ENCODE measurements at places on chromosomes 1 and 21.

DNA sequence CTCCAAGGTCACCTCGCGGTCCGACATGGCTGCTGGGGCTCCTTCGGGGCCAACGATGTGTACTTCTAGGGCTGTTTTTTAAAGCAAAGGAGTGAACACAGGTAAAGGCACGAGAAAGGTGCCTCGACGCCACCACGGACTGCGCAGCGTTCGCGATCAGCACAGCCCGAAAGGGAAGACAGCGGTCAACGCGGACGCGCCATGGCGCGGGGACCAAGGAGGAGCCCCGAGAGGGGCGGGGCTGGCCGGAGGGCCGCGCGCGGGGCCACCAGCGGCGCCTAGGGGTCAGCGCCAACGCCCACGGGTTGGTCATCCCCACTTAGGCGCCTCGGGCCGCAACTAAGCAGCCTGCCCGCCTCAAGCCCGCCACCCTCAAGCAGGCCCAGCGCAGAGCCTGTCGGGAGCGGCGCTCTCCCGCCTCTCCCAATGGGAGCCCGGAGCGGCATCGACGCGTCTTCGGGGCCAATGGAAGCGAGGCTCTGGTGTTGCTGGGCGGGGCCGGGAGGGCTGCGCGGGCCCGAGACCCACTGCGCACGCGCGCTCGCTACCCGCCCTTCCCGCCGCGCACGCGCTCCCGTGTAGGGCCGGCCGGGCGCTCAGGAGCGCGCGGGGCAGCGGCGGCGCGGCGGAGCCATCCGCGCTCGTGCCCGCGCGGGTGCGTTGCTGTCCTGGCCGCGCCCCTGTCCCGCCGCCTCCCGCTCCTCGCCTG, at the start of gene DIP2A:
TSS of gene DIP2A (plus strand) at position 577 of the 709 bp plus-strand sequence. CDS start 241 bp downstream, outside the sequence.
- DNase-seq = peak; percentile 96

GRCh38 chr1:20149601-20150325, 10.6 kb downstream of the PLA2G2F start:
- no peak for DNase-seq

GRCh38 chr1:7784492-7785071, 491 bp downstream of the PER3 start:
- DNase-seq = peak; percentile 16

GRCh38 chr1:55747408-55747841, 532.3 kb upstream of the USP24 start:
- no peak for DNase-seq

DNA sequence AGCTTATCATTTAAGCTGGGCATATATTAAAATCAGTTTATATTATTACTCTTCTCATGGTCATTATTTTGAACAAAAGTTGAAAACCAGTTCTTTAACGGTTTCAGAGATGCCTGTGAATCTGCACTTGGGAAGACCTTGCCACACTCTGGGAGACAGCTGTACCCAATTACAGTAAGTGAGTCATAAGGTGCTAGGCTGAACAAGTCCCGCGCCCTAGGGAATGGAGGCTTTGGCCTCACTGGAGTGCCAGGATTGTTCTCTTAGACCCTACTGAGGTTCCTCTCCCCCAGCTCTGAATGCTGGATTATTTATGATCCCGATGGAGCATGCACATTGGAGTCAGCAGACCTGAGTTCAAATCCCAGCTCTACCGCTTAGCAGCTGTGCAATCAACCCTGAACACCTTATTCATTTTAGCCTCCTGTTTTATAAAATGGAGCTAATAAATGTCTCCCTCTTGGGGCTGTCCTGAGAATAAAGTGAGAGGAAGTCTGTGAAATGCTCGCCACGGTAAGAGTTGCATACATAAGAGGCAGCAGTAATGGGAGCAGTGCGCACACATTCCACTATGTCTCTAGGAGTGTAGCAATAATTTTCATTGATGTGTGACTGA, 266.2 kb downstream of the FOXD2 start:
- no peak for DNase-seq

DNA sequence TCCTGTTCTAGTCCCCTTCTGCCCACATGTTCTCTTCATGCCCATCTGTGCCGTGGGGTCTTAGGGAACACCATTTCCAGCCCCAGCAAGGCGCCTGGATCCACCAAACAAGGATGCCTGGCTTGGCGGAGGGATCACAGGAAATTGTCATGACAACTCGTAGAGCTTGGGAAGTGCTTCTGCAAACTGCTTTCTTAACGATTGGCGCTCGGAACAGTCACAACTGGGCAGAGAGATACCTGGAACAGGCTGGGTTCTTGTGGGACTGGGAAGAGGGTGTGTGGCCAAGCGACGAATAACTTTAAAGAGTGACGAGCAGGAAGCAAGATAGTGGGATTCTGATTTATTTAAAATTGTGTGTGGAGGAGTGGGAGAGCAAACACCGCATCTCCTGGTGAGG, 329.8 kb downstream of the RPS6KC1 start:
- DNase-seq = no peak
